ENCODE measurements at places on chromosomes 12 and 14.

DNA sequence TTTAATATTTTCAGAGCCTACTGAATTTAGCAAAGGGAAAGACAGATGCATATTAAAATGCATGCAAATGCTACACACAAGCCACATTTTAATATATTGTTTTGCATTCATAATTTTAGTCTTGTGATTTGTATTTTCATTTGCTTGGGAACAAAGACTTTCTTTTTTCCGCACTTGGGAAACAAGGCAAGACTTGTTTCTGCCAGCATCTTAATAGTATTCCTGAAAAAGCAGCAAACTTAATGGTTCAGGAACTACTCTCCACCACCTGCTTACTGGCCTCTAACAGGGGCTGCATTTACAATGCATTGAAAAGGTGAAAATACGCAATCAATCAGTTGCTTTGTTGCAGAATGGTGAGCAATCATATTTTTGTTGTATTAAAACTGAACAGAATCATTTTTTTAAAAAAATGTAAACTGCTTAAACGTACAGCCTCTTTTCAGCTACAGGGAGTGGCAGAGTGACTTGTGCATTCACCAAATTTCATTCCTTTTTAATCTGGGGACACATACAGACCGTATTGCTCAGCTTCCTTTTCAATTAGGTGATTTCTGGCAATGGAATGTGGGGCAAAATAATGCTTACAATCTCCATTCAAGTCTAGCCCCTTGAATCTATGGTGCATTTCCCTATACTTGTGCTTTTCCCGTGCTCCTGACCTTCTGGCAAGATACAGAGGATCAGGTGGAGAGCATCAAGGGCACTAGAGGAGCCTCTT, 144.1 kb upstream of the BTG1 start:
- no peak for DNase-seq

DNA sequence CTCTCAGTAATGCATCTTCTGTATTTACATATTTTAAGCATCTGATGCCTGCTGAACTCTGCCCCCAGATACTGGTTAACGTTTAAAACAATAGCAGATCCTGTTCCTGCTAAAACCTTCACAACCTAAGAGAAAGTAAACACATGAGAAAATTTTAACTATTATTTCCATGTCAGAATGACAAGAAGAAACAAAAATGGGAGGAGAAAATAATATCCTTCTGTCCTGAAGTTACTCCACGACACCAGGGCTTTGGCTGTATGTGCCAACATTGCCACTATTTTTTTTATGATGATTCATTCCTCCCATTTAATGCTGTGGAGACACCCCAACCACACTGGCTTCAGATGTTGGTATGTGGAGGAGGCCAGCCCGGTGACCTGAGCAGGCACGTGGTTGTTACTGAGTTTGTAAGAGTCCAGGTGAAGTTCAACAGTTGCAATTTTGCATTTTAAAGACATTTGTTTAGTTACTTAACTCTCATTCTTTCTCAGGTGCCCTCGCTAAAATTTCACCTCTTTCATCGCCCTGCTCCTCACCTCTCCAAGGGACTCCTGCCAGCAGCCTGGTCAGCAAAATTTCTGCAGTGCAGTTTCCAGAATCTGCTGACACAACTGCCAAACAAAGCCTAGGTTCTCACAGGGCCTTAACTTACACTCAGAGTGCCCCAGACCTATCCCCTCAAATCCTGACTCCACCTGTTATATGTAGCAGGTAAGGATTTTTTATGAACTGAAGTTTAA, 65.5 kb upstream of the SLCO1C1 start:
- DNase-seq: no peak

DNA sequence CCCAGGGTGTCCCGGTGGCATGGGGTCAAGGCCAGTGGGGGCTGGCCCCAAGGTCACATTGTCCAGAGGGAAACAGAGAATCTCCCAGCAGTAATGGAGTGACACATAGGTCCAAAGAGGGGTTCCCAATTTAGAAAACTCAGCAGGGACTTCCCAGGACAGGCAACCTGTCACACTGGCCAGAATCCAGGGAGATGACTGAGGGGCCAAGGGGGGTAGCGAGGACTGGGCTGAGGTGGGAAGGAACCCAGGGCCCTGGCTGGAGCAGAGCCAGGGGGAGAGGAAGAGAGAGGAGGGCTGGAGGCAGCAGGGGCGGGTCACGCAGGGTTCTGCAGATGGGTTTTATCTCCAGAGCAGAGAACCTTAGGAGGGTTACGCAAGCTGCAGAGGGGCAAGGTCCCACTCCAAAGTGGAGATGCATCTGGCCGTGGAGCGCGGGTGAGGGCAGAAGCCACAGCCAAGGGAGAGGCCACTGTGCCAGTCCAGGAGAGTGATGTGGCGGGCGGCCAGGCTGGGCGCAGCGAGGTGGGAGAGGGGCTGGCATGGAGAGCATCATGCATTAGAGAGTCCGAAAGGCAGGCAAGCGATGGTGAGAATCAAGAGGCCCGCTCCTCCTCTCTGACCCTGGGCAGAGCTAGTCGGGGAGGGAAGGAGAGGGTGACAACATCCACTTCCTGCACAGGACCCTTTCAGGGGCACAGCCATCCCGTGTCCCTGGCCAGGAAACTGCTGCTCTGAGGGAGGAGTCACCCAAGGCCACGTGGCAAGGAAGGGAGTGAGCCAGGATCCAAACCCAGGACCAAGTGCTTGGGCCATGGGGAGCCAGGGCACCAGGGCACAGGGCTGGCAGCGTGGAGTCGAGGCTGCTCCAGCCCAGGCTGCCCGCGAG, 29.0 kb downstream of the NCOR2 start:
- DNase-seq: no peak

- peak; percentile 44 for DNase-seq
Measured at GRCh38 chr12:19138551-19138950, 9.0 kb downstream of the PLEKHA5 start.

DNA sequence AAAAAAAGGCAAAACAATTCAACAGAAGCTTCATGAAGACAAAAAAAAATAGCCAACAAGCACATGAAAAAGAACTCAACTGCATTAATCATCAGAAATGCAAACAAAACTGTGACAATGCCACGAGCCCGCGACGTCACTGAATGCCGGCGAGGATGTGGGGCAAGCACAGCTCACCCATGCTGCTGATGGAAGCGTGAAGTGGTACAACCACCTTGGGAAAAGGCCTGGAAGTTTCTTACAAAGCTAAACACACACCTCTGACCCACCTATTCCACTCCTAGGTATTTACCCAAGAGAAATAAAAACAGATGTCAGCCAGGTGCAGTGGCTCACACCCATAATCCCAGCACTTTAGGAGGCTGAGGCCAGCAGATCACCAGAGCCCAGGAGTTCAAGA, 10.5 kb downstream of the BTBD6 start:
- no peak for DNase-seq

DNA sequence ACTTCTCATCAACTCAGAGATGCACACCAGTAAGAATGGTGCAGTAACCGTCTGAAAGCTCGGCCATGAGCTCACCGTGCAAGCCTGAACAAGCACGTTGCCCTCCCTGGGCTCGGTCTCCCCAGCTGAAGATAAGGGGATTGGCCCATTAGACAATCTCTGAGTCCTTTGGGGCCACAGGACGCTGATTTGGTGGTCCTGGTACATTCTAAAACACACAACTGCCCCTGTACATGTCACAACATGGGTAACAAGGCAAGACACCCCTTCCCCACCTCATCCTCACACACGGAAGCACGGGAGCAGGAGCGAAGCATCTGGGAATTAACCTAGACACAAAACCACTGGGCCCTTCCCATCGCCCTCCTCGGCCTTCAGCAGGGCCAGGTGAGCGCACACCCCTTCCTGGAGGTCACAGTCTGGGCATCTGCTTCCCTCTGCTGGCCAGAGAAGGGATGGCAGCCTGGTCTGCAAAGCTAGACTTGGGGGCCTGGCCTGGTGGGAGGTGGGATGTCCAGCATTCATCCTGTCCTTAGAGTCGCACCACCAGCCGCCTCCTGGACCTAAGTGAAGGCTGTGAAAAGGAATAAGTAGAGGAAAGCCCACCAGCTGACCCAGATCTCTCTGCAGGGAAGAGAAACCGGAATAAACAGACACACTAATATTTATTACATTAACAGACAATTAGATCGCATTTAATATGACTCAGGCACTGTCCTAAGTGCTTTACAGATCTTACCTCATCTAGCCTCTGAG, 18.9 kb upstream of the SMUG1 start:
- peak; percentile 89 for DNase-seq

GRCh38 chr12:4579305-4580102, 17.5 kb downstream of the DYRK4 start:
- DNase-seq: peak; percentile 46

DNA sequence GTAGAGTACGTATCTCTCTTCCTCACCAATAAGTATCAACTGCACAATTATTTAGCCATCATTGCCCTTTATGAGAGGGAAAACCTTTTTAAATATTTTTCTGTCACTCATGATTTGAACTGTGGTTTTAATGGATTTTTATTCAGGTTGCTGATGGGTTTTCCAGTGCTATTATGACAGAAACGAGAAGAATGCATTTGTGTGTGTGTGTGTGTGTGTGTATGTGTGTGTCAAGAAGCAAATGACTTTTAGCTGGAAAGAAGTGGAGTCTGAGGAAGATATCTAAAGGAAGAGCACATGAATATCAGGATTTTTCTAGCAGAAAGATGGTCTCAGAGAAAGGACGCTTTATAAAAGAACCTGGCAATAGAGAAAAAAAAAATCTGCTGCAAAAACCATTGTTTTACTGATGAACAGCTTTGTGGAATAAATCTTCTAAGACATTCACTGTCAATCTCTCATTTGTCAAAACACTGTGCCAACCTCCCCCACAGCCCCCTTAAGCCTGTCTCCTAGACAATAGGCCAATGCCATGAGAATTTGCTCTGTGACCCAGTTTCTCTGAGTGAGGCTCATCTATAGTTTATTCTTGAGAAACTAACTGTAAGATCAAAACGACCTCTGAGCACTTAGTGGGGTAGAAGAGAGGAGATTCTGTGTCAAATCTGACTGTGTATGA, 417.7 kb downstream of the FLRT2 start:
- no peak for DNase-seq

DNA sequence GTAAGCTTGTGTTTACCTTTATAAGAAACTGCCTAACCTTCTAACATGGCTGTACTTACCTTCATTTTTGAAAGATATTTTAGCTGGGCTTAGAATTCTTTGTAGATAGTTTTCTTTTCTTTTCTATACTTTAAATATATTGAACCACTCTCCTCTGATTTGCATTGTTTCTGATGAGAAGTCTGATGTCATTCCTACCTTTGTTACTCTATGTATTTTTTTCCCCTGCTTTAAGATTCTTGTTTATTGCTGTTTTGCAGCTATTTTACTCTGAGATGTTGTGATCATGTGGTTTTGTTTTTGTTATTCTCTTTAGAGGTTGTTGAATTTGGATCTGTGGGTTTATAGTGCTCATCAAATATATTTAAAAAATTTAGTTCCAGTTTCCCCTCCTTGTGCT, 31.8 kb downstream of the CNOT2 start:
- no peak for DNase-seq

GRCh38 chr14:75162631-75163030, 13.8 kb downstream of the TMED10 start:
- peak; percentile 41 for DNase-seq

DNA sequence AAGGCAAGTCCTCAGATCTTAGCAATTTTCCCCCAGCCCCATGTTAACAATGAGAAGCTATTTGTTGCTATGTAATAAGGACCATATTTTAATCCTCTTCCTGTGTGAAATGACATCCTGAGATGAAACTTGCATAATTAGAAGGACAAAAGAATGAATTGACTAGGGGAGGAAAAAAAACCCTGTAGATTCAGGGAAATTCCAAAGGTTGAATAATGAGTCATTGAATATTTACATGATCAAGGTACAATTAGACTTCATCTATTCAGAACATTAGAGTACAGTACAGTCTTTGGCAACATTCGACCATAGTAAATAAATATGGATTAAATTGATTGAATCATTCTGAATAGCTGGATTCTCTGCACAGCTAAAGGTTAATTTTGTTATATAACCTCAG, 9.4 kb downstream of the MYBPC1 start:
- DNase-seq: peak; percentile 42

- peak; percentile 88 for DNase-seq
Measured at GRCh38 chr12:102962986-102963385, 5.5 kb downstream of the ASCL1 start.

DNA sequence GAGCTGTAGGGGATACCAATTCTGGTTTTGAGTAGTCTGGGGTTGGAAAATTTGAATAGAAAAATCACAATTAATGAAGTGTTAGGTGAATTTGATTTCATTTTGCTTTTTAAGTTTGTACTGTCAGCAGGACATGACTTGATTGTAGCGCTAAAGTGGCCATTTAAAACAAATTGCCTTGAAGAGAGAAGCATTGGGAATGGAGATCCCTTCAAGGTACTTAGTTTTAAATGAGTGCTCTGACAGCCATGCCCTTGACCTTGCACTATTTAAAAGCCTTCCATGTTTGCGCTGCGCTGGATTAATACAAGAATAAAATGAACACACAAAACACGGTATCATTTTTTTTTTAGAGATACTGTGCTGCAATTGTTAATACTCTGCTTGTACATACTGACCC, 345.9 kb downstream of the NAV3 start:
- DNase-seq: no peak

DNA sequence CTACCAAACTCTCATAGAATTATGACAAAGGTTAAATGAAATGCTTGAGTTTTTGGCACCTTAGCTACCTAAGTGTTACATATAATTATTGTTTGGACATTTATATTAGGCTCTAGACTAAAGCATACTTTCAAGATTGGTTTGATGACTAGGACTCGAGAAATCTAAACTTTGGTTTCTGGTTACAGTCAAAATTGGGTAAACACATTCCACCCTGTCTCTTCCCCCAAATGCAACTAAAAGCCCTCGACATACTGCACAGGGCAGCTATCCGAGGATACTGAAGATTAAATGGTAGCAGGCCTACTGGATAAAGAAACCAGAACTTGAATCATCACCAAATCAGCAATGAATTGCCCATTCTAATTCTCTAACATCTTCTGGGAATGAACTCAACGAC, 369.1 kb downstream of the PRKD1 start:
- no peak for DNase-seq

DNA sequence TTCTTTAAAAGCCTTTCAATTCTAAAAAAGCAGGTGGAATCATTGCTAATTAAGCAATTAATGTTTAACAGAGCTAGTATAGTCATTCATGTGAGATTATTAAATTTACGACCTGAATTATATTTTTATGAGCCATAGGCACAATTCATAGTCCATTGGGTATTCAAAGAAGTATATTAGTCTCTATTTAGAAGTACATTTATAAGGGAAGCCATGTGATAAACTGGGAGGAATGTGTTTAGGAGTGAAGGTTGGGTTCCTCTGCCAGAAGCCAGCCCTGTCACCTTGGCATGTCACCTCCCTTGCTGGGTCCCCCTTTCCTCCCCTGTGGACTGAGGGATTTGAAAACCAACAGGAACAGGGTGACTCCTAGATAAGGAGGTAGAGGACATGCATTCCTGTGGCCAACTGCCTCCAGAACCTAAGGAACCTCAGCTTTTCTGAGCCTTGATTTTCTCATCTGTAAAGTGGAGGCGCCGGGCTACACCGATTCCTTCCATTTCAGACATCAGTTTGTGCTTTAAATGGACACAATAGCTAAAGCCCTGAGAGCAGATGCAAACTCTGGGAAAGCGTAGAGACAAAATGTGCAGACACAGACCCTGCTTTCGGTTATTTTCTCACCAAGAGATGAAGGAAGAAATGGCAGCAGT, 5.4 kb upstream of the KRT2 start:
- DNase-seq: no peak
